ENCODE measurements at places on chromosomes 16 and 17. TPM values are rescaled to one million over a fixed set of nuclear protein-coding genes. Genes with fewer than 3 reads are reported as not detected.

The KRT25 gene
- not detected for total RNA-seq

The CBX4 gene
- 23.0 TPM for total RNA-seq

The CLEC3A gene
- not detected for total RNA-seq

The HS3ST4 gene
- total RNA-seq = not detected

The UNC13D gene
- total RNA-seq = 20.7 TPM

The ATF7IP2 gene
- 37.5 TPM for total RNA-seq

The SLC38A8 gene
- total RNA-seq = 0.45 TPM

The LIMD2 gene
- total RNA-seq = 2.6 TPM

The SCRN2 gene
- total RNA-seq = 37.7 TPM

The SPATA32 gene
- not detected for total RNA-seq

The TBC1D3 gene
- total RNA-seq = not detected

GRCh38 chr17:7391307-7391706 is 3.0 kb downstream of the PLSCR3 start:
- DNase-seq = no peak

DNA sequence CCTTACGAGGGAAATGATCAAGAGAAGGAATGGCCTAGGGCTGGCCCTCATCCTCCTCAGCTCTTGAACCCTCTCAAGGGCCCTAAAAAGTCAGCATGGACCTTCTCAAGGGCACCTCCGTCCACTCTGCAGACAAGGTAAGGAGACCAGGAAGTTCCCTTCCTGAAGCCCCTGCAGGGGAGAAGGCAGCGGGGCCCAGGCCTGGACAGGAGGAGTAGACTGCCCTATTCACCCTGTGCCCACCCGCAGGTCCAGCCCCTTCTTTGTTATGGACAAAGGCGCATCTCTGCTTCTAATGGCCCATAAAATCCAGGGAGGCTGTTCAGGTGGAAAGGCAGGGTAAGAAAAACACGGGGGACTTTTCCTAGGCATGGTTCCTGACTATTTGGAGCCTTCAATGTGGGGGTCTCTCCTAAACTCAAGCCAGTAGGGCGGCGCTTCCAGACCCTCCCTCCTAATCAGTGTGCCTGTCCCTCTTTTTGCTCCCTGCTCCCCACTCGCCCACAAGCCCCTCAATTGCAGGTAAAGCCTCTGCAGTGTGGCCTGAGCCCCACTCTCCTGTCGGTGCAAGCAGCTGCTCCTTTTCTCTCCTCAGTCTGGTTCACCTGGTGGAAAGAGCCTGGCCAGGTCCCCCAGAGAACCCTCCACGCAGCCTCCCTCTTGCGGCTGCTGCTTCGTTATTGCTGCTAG is 28.2 kb downstream of the AXIN2 start:
- DNase-seq = no peak

- peak; percentile 73 for DNase-seq
Measured at GRCh38 chr17:45394913-45395568, 37.6 kb downstream of the ARHGAP27 start.

GRCh38 chr16:58109330-58109729 is 19.9 kb downstream of the CFAP20 start:
- no peak for DNase-seq

- DNase-seq = peak; percentile 40
Measured at GRCh38 chr17:78291944-78292910, 60.8 kb downstream of the TMEM235 start.

DNA sequence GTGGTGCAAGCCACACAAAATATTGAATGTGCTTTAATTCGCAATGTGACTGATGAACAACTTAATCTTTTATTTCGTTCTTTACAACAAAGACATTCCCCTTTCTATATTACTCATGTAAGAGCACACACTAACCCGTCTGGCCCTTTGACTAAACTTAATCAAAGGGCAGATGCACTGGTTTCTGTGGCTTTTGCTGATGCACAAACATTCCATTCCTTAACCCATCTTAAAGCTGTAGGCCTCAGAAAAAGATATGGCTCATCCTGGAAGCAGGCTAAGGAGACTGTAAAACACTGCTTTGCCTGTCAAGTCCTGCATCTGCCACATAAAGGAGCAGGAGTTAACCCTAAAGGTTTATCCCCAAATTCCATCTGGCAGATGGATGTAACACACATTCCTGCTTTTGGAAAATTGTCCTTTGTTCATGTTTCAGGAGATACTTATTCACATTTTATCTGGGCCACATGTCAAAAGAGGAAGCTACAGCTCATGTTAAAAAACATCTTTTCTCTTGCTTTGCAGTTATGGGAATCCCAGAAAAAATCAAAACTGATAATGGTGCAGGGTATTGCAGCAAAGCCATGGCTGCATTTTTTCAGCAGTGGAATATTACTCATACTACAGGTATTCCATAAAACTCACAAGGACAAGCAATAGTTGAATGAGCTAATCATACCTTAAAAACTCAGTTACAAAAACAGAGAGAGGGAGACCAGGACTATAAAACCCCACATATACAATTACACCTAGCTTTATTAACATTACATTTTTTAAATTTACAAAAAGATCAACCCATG is 137.2 kb downstream of the AHSP start:
- no peak for DNase-seq

GRCh38 chr16:67541391-67542263 is 13.0 kb downstream of the RIPOR1 start:
- DNase-seq = peak; percentile 45

GRCh38 chr16:26012376-26012775 is 320.6 kb downstream of the HS3ST4 start:
- DNase-seq = no peak

GRCh38 chr17:61384692-61385576 is 14.7 kb upstream of the TBX2 start:
- DNase-seq = no peak

GRCh38 chr17:58278661-58279015 is 2.1 kb downstream of the MPO start:
- peak; percentile 48 for DNase-seq

DNA sequence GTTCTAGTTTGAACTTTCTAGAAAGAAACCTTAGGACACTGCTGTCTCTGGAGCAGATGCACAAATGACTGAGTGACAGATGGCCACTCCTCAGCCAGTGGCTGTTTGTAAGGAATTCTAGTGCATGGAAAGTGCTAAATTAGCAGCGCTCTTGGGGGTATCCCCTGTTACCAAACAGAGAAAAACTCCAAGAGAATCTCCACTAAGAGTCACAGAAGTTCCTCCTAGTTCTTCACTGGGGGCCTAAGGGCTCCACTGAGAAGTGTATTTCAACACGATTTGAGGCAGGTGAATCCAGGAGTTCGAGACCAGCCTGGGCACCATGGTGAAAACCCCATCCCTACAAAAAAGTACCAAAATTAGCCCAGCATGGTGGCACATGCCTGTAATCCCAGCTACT is 18.1 kb upstream of the IRF8 start:
- no peak for DNase-seq

GRCh38 chr17:68800751-68801150 is 154.4 kb downstream of the ABCA8 start:
- DNase-seq = no peak

- no peak for DNase-seq
Measured at GRCh38 chr17:81388612-81389367, 6.5 kb upstream of the BAHCC1 start.

DNA sequence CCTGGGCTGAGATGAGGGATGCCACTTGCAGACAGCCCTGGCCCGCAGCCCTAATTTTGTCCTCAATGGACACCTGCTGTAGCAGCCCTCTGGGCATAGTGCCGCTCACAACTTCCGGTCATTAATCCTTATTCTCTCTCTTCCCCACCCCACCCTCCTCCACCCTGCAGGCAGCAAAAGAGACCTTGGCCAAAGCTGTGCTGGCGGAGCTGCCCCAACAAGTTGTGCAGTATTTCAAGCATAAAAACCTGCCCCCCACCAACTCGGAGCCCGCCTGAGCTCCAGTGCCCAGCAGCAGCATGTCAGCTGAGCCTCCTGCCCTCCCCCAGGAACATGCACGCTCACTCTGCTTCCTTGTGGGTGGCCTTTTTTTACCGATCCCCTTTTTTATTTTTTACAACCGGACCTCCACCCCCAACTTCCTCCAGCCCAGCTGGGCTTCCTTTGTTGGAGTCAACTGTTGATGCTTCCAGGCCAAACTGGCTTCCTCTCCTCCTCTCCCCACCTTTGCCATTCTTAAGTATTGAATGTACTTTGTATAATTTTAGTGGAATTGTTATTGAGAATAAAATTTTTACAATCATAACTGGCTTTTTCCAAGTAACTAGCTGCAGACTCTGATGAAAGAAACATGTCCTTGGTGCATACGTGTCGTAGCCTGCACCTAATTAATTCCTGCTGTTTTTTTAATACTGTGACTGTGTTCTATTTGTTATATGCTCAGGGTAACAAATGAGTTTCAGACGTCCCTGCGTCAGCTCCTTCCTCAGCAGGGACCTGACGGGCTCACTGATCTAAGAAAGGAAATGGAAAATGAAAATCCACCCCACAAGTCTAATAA is 38.2 kb downstream of the PSME3IP1 start:
- peak; percentile 61 for DNase-seq

- no peak for DNase-seq
Measured at GRCh38 chr16:53908731-53909130, 204.8 kb downstream of the FTO start.

- no peak for DNase-seq
Measured at GRCh38 chr17:62641153-62641552, 13.7 kb downstream of the MRC2 start.

DNA sequence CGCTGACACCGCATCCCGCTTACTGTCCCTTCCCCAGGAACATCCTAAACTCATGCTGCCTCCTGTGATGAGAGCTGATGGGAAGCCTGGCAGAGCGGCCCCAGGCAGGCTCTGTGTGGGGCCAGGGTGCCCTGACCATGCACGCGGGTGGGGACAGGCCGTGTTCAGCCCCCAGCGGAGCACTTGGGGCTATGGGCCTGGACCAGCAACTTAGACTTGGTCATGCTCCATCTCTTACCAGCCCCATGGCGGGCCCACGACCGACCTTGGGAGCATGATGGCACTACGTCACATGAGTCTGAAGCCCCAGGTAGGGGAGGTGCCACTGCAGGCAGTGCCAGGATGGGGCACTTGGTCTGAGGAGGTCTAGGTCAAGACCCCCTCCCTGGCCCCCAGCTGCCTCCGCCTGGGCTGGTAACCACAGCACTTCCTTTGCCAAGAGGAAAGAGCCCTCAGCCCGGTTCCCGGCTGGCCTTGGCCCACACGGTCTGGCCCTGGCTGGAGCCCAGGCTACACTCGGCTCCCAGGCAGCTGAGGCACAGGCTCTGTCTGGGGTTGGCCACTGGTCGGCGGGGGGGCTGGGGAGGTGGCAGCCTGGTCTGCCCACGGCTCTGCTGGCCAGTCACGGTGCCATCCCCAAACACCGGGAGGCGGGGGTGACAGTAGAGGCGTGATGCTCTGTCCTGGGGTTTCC is 25.7 kb downstream of the BAHCC1 start:
- peak; percentile 66 for DNase-seq

DNA sequence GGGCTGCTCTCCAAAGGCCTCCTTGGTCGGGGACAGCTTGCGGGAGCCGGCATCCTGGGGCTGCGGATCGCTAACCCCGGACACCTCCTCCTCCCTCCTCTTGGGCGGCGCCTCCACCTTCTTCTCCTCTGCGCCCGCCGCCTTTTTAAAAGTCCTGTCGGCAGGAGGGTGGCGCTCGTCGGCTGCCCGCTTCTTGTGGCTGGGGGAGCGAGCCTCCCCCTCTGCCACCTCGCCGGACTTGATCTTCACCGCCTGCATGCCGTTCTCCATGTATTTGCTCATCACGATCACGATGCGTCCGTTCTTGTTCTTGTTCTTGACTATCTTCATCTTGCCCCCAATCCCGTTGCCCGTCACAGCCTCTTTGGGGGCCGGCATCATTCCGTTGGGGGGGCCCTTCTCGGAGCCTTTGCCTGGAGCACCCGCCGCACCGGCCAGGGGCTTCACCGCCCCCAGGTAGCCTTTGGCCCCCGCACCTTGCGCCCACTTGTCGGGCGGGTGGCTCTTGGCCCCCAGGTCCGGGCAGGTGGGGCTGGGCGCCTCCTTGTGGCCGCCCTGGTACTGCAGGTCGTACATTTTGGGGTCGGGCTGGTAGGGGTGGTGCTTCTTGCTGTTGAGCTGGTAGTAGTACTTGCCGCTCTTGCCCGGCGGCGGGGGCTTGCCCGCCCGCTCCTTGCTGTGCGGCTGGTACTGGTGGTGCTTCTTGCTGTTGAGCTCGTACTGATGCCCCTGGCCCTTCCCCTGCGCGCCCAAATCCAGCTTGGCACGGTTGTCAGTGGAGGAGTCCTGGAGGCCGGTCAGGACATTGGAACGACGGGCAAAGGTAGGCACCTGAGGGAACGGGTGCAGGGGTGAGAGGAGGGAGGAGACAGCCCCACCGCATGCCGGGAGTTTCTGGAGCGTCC is 4.4 kb downstream of the CBX4 start:
- DNase-seq = peak; percentile 47

- DNase-seq = no peak
Measured at GRCh38 chr17:38867179-38867967, 2.5 kb upstream of the LASP1 start.

- DNase-seq = no peak
Measured at GRCh38 chr17:54968988-54969332, 395 bp downstream of the STXBP4 start.

DNA sequence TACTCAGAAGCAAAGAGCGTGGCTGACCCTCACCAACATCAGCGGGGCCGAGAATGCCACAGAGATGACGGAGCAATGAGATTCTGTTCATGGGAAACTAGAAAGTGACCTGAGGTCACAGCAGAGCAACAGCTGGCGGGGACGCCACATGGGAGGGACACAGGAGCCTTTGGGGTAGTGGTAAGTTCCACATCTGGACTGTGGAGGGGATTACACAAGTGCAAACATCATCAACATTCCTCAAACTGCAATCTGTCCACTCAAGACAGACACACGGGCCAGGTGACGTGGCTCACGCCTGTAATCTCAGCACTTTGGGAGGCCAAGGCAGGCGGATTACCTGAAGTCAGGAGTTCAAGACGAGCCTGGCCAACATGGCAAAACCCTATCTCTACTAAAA is 11.2 kb downstream of the HAGH start:
- DNase-seq = no peak

DNA sequence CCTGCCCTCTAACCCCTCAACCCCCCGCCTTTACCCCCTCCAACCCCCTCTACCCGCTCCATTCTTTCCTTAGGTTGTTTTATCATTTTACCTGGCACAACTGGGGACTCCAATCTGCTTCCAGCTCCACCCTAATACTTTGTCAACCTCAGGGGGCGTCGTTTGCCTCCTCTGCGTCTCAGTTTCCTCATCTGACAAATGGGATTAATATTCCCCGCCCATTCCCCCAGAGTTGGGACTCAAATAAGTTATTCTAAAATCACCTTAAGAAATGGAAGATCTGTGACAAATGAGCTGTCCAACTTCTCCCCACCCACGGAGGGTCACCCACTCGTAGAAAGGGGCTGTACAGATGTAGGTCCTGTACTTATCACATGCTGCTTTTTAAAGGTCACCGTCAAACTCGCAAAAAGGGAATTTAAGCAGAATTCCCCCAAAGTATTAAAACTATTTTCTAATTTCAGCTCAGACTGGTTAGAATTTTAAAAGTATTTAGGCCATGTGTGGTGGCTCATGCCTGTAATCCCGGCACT is 40.6 kb upstream of the CPNE2 start:
- DNase-seq = no peak

- DNase-seq = no peak
Measured at GRCh38 chr17:67431249-67432015, 54.4 kb downstream of the PITPNC1 start.

- DNase-seq = no peak
Measured at GRCh38 chr16:66439051-66439730, 12.1 kb downstream of the BEAN1 start.

GRCh38 chr17:57779706-57780105 is 34.6 kb upstream of the CCDC182 start:
- DNase-seq = no peak

Measured in heart right ventricle (tissue), 16 donors.